CD4-positive, alpha-beta T cell treated with Interleukin-17A for 1 hour (primary cell): ENCODE measurements at places on chromosomes 12 and 14.

GRCh38 chr12:87813476-87814234, 215.5 kb downstream of the C12orf50 start:
- no peak for DNase-seq

GRCh38 chr12:27869567-27869966, 89.5 kb upstream of the MANSC4 start:
- DNase-seq, result no peak

GRCh38 chr14:70237710-70238109, 49.0 kb upstream of the SLC8A3 start:
- no peak for DNase-seq

DNA sequence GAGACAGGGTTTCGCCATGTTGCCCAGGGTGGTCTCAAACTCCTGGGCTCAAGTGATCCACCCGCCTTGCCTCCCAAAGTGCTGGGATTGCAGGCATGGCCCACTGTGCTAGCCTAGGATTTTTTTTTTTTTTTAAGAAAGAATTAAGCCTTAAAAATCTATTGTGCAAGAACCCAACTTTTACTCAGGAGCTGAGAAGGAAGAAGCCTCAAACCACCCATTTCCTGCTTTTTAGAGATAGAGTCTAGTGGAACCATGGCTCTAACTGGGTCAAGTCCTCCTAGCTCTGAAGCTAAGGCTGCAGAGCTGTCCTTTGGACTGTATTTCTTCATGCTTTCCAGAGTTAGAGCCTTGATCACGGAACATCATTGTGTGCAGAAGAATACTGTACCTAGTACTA, 1.3 kb upstream of the TSFM start:
- DNase-seq, result peak; percentile 32

GRCh38 chr12:52769354-52769753, 7.8 kb downstream of the KRT76 start:
- no peak for DNase-seq

DNA sequence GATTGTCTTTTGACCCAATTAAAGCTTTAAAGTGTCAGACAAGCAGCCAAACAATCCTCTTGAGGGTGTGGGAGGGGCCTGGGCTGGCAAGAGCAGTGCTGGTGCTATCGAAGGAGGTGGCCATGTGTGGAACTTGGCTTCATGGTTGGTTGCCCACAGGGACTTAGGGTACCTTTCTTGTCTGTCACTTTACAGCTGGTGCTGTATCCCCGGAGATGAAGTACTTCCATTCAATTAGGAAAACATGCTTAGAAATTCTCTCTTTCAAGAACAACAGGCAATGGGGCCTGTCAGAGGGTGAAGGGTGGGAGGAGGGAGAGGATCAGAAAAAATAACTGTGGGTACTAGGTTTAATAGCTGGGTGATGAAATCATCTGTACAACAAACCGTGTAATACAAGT, 86.5 kb downstream of the DAAM1 start:
- DNase-seq, result peak; percentile 7

DNA sequence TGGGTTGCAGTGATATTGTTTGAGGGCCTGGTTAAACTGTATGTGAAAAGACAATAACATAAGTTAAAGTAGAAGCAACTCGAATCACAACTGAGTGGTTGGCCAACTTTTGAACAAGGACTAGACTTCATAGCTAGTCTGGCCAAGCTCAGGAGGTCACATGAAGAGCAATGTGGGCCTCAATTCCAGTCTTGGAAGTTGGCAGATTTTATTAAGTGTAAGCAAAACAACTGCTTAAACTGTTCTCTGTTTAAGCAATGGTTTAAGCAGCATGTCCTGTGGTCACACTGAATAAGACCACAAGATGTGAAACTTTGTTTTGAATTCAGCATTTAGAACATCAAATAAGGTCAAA, 100.4 kb downstream of the TMTC3 start:
- no peak for DNase-seq

DNA sequence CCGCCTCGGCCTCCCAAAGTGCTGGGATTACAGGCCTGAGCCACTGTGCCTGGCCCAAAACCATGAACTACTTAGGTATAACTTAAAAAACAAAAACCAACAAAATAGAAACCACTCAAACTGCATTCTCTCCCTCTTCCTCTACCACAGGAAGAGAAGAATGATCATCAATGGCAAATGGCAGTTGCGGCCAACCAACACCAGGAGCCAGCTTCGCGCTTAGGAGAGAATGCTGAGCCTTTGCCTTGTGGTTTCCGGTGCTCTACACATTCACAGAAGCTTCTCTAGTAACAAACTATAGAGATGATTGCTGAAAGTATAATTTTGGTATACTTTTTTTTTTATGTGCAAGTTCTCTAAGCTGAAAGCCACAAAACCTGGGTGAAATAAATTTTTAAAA, 17.1 kb downstream of the CATSPERB start:
- peak; percentile 18 for DNase-seq

GRCh38 chr12:117370588-117370987, 9.2 kb upstream of the NOS1 start:
- DNase-seq, result no peak

- DNase-seq, result no peak
Observed at GRCh38 chr14:99134516-99135046, 137.4 kb downstream of the BCL11B start.

- no peak for DNase-seq
Observed at GRCh38 chr14:60537663-60538062, 28.7 kb downstream of the SIX6 start.

DNA sequence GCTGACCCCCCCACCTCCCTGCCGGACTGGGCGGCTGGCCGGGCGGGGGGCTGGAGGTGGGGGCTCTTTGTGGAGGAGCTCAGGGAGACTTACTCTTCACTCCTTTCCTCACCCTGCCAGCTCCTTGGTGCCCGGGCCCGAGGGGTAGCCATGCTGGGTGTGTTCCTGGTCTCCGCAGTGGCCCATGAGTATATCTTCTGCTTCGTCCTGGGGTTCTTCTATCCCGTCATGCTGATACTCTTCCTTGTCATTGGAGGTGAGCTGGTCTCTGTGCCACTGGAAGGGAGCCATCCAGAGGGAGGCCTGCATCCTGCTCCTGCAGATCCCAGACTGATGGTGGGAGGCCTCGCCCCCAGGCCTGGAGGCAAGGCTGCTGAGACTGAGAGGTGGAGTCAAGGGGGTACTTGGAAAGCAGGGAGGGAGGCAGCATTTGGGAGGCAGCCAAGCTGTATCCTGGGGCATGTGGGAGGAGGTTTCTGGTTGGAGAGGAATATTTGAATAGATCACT, 19.7 kb downstream of the SOAT2 start:
- DNase-seq, result no peak

GRCh38 chr12:45214749-45215418, 1.0 kb upstream of the ANO6 start:
- DNase-seq, result no peak

DNA sequence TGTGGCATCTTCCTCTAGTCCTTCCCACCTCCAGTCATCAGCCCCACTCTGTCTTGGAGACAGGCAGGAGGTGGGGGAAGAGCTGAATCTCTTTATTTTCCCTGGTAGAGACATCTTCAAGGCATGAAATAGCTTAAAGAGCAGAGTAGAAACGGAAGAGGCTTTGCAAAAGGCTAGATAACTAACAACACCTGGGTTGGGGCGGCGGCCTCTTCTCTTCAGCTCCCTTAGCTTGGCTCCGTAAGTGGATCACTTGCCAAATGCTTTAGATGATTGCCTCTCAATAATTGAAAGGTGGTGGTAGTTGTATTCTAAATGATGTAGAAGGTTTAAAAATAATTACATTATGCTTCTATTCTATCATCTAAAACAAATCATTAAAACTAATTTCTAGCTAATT, 36.1 kb downstream of the SSPN start:
- no peak for DNase-seq

- no peak for DNase-seq
Observed at GRCh38 chr14:67987606-67988005, 168.0 kb downstream of the RAD51B start.

DNA sequence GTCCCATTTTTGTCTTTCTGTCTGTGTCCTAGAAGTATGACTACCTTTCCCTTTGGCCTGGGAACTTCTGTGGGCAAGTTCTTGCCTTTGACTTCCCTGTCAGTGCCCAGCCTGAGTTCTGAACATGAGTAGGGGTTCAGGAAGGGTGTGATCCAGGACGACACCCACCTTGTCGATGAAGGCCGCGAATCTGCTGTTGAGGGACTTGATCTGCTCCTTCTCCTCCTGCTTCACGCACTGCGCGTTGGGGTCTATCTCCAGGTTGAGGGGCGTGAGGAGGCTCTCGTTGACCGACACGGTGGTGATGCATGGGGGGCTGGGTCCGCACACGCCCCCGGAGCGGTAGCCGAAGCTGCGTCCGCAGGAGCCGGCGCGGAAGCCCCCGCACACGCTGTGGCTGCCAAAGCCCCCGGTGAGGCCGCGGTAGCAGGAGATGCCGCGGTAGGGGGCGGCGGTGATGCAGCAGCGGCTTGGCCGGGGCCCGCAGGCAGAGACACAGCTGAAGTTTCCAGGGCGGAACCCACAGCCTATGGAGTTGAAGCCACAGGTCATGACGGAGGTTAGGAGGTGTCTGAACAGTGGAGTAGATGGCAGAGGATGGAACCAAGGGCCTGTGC, at the start of gene KRT83:
KRT83 (minus strand) TSS at position 615 of the 617 bp plus-strand sequence; CDS start at position 552, 63 bp downstream.
- no peak for DNase-seq

DNA sequence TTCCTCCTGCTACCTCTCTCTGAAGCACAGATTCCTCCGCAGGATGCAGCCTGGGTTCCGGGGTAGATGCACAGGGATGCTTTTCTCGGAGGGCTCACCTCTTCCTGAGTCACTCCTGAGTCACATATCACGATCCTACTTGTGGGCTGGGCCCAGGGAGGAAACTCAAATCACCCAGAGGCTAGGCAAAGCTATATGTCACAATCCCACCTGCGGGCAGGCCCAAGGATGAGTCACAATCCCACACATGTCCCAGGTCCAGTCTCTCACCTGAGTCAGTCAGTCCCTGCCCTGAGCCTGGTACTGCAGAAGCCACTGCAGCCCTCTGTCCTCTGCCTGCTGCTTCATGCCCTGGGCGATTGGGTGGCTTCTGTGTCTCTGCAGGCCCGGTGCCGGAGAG, 149.0 kb upstream of the GSC start:
- DNase-seq, result no peak

DNA sequence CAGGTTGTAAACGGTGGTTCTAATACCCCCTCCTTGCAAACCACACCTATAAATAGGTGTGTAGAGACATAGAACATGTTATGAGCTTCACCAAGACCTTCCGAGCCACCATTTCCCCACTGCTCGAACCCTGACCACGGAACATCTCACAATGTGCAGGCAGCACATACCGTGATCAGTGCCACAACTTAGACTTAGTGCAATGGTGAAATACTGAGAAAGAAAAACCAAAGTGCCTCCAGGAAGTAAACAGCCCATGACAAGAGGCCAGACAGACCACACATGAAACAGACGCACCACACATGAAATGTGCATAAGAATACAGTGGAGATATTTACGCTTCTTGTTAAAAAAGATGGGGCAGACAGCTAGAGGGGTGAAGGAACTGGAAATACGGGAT, 166.9 kb upstream of the CCND2 start:
- DNase-seq, result peak; percentile 36

- DNase-seq, result peak; percentile 84
Observed at GRCh38 chr12:111451649-111452129, 46.0 kb downstream of the SH2B3 start.

DNA sequence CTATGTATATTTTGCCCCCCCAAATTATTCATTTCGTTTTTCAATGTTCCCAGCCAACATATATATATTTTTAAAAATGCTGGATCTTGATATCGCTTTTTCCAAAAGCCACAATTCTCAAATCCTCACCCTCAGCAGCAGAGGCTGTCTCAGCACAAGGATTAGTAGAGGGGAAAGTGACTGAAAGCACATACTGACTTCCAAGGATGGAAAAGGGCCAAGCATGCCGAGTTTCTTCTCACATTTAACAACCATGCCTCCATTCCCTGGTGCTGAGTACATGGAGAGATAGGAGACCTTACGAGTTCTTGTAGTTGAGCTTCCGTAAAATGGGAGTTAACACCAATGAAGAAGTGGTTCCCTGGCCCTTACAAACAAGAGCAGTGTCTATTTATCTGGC, 403.4 kb upstream of the DCN start:
- no peak for DNase-seq

DNA sequence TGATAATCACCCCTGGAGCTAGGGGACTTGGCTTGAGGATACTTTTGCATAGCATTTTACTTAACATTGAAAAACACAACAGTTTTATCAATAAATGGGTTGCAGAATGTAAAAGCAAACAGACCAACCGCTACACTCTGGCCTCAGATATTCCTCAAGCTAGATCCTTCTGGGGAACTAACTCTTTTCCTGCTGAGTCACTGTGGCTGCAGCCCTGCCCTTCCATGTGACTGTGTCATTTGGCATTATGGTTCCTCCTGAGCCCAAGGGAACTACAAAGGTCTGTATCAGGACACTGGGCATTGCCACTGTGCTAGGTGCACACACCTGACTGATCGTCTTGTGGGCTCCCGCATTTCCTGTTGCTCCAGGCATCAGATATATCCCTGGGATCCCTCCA, 56.6 kb downstream of the TTC9 start:
- no peak for DNase-seq

DNA sequence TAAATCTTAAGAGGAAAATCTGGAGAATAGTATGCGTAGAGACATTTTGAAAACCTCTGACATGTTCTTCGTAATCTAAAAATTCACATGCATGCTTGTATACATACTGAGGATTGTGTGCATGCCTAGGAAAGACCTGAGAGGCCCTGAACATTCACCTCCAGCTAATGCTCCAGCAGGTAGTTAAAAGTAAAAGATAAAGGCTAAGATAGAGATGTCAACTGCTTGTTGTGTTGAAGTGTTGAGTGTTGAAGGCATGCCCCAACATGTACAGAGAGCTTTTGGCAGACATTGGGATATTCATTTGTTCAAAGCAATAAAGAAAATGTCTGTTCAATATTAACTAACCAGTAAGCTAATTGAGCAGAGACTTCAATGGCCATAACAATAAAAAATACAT, 118.6 kb upstream of the SYT1 start:
- DNase-seq, result no peak

- peak; percentile 63 for DNase-seq
Observed at GRCh38 chr12:132597333-132598316, 12.8 kb downstream of the LRCOL1 start.

- peak; percentile 44 for DNase-seq
Observed at GRCh38 chr14:65100922-65101541, 1.3 kb downstream of the MAX start.

GRCh38 chr14:34450542-34450915, 11.5 kb downstream of the SPTSSA start:
- no peak for DNase-seq

DNA sequence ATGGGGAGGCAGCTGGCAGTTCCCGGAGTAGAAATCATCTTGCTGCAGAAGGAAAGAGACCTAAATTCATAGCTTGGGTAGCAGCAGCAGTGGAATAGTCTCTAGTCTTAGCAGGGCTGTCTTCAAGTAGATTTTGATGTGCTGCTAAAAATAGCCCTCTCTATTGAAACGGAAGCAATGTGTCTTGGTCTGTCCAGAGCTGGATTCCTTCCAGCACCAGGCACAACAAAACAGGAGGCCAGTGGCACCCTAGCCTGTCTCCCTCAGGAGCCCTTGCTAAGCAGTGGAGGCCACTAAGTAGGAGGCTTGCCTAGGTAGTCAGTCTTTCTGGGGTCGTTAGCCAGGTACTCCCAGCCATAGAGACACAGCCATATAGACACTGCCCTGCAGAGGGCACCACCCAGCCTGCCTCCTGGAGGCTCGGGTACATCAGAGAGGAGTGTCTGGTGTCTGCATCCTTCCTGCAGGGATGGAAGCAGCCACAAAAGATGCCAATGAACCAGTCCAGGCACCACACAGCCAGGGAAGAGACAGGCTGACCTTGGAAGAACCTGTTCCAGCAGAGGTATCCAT, 97.5 kb downstream of the CRACR2A start:
- peak; percentile 22 for DNase-seq
